ENCODE measurements at places on chromosomes 3 and 15.

- no peak for DNase-seq
These were observed 13.0 kb downstream of the C3orf18 start for GRCh38 chr3:50554553-50554952.

DNA sequence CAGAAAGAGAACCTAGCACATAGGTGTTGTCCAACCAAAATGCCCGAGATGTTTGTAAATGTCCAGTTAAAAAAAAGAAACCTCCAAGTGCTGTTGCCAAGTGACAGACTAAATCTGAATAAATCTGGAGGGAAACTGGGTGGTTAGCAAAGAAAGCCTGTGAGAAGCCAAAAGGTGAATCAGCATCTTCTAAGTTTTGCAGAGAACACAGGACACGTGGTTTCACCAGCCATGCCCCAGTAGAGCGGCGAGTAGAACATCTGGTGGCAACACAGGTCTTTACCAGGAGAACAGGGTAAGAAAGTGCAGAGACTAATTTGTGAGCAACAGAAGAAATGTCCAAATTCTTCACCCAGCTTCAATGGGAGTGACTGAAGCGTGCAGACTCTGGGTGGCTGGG, 986.0 kb downstream of the ROBO2 start:
- no peak for DNase-seq

DNA sequence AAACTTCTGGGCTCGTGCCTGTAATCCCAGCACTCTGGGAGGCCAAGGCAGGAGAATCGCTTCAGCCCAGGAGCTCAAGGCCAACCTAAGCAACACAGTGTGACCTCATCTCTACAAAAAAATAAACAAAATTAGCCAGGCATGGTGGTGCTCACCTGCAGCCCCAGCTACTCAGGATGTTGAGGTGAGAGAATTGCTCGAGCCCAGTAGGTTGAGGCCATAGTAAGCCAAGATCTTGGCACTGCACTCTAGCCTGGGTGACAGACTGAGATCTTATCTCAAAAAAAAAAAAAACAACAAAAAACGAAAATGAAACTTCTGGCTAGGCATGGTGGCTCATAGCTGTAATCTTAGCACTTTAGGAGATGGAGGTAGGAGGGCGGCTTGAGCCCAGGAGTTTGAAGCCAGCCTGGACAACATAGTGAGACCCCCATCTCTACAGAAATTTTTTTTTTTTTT, 53.7 kb downstream of the PIK3CB start:
- DNase-seq, result no peak

- DNase-seq, result no peak
These were observed 332.8 kb downstream of the CNTN3 start for GRCh38 chr3:74281705-74282104.
